OCI-M1 (cell line): ENCODE measurements at places on chromosomes 2 and 18.

GRCh38 chr2:205245652-205246051 is 436.6 kb upstream of the NRP2 start:
- DNase-seq: no peak

DNA sequence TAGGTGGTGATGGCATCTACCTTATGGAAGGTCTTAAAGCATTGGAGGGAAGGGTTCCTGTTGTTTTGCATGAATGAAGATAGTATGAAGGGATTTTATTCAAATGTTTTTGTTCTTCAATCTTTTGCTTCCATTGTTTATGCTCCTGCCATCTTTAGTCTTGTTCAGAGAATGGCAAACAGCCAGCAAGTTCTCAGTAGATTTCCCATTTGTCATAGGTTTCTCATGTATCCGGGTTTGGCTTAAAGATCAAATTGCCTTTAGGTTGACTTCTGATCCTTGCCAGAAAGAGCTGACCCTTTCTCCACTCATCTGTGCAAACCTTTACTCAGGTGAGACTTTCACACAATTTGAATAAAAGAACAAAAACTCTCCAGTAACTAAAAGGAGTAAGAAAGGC is 44.2 kb upstream of the STAT4 start:
- DNase-seq: no peak

GRCh38 chr2:147548451-147548850 is 296.4 kb upstream of the ACVR2A start:
- no peak for DNase-seq

DNA sequence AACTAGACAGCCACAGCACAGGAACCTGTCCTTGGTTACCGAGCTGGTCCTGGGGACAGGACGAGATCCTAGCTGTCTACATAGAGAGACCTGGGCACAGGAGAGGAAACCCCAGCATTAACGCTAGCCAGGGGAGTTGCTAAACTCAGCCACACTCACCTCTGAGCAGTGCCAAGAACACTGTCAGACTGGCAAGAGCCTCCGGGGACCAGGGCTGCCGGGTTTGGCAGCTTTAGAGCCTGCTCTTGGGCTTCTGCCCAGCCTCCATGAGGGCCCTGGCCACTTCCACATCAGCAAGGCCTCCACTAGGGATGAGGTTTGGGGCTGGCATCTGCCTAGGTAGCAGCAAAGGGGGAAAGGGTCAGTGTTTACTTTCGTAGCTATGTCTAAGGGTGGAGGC is 6.7 kb downstream of the TMBIM1 start:
- no peak for DNase-seq

GRCh38 chr18:79383388-79384056 is 12.2 kb upstream of the NFATC1 start:
- no peak for DNase-seq

DNA sequence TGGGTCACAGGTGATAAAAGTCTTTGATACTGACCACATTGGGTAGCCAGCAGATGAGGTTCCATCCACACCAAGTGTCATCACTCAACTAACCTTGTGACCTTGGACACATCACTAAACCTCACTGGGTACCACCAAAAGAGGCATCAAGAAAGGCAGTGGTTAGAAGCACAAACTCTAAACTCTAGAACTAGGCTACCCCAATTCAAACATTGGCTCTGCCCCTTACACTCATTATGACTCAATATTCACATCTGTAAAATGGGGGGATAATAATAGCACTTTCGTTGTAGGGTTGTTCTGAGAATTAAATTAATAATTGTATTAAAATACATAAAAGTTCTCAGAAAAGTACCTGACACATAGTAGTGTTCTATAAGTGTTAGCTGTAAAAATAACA is 15.8 kb upstream of the SMAD7 start:
- DNase-seq: no peak

GRCh38 chr2:45283764-45284620 is 274.7 kb upstream of the SIX2 start:
- DNase-seq: no peak

DNA sequence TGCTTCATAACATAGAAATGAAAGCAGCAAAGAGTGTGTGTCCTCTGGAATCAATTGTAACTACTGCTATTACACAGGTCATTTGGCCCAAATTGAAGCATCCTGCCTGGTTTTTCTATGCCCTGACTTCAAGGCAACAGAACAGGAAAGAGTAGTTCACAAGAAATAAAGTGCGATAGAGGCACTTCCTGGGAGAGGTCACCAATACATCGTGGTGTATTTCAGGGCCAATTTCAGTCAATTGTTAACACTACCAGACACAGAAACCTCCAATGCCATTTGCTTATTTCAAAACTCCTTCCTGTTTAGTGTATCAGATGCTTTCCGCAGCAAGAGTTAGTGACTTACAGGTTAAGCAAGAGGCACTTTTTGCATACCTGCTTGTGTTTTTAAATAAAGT is 292.1 kb downstream of the ETAA1 start:
- no peak for DNase-seq

DNA sequence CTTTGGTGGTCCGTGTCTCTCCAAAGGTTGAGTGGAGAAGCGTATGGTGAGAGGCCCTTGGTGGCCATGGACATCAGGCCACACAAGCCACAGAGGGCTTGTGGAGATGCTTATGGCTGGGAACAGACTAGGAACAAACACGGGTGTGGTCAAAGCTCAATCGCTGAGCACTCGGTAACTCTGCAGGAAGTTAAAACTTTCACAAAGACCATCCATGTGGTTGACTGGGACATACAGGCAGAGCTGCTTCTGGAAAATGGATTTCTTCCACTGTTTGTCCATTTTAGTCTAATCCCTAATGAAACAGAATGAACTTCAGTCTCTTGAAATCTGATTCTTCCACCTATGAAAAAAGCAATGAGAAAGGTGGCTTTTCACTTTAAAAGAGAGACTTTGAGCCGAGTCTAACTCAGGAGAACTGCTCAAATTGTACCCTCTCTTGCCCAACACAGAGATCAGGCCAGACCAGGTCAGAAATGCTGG is 17.7 kb downstream of the GDF7 start:
- no peak for DNase-seq

GRCh38 chr2:118154176-118154575 is 65.9 kb downstream of the INSIG2 start:
- DNase-seq: no peak

DNA sequence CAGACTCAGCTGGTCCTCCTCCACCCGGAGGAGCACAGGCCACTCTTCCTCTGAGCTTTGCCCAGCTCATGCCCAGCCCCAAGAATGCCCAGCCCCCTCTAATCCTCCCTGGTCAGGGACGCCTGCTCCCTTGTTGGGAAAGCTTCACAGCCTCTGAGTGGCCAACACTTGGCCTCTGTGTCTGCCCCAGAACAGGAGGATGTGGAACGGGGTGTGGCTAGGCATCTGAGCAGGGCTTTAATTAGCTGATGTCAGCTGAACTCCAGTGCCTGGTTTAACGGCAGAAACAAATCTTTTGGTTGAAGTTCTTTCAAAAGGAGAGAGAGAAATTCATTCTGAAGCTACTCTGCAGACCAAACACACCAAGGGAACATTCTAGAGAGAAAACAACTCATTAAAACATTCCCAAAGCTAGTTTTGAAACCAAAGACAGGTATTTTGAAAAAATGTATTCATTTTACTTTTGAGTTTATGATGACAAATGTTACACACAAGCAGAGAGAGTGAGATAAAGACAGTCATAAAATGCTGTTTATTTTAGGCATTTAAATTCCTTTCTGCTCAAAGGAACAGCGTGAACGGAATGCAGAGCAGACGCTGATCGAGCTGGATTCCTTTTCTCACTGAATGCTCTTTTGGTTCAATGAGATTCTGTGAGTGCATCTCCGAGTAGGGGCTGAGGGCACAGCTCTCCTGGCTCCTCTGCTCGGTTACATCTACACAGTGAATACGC is 63.8 kb downstream of the RTP5 start:
- DNase-seq: no peak

DNA sequence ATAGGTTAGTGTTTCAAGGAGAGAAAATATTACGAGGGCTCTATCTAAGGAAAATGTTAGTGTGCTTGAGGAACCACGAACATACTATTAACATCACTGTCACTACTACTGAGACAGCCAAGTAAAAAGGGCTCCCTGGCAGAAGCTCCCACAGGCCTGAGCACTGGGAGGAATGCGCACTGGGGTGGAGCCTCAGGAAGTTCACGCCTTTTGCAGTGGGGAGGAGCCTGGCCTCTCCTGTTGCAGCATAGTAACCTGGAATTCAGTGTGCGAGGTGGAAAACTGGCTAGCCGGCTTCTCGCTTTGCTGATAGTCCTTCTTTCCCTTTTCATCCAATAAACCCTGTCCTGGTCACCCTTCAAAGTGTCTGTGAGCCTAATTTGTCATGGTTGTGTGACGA is 250.3 kb downstream of the ERBB4 start:
- no peak for DNase-seq
